ENCODE measurements at places on chromosomes 4 and X.

- no peak for DNase-seq
Observed at GRCh38 chr4:174284487-174284886, 776 bp downstream of the CEP44 start.

GRCh38 chrX:102832661-102833060, 104.4 kb upstream of the RAB40AL start:
- peak; percentile 79 for DNase-seq

GRCh38 chrX:2609431-2610238, 81.5 kb upstream of the CD99 start:
- no peak for DNase-seq

DNA sequence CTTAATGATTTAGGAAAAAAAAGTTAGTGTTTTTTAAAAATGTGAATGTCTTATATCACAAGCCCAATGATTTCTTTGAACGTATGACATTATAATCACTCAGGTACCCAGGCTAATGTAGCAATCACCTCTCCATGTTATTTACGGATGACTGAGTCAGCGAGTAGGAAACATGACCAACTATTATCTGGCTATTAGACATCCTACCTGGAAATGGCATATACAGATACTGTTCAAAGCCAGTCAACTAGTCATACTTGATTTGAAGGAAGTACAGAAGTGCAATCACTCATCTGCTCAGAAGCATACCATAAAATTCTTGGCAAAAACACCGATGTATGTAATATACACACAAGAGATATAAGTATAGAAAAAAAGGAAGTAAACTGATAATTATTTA, 732.5 kb downstream of the ARAP2 start:
- DNase-seq = no peak

GRCh38 chr4:101501421-101501820, 154.1 kb upstream of the PPP3CA start:
- DNase-seq = peak; percentile 74

DNA sequence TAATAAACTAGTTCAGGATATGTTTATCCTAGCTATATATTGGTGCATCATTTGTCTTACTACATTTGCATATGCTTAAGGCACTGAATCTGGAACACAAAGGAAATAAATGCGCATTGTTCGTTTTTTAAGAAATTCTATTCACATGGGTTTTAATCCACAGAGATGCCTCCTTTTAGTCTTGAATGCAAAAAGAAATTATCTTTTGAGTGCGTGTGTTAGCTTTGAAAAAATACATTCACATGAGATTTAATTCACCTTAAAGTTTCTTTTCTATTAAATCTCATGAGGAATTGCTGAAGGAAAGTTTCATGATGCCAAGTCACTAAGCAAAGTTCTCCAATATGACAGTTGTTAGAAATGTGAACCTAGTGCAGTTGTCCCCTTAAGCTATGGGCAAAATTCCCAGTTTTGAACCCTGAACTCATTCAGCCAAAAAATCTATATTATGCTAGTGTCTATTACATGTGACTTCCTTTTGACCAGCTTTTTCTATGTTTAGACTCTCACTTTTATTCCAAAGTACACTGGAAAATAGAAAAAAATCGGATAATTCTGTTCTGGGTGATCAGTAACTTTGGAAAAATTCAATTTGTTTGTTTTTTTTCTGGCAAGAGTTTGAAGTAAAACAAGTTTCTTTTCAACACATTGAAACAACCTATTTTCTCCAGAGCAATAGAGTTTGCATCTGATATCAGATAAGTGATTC, 426.2 kb upstream of the MAGEB2 start:
- no peak for DNase-seq
